ENCODE measurements at places on chromosomes 16 and 17.

- no peak for DNase-seq
Measured at GRCh38 chr16:85579923-85580580, 33.1 kb upstream of the GSE1 start.

DNA sequence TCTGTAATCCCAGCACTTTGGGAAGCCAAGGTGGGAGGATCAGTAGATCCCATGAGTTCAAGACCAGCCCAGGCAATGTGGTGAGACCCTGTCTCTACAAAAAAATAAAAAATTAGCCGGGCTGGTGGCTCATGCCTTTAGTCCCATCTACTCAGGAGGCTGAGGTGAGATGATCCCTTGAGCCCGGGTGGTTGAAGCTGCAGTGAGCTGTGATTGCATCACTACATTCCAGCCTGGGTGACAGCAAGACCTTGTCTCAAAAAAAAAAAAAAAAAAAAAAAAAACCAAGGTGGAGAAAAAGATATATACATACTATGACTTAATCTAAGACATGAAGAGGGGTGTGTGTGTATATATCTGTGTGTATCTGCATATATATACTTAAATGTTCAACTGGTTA lies 26.7 kb downstream of the BBS2 start:
- DNase-seq = no peak

- DNase-seq = no peak
Measured at GRCh38 chr17:48293319-48294019, 136.5 kb downstream of the SKAP1 start.

DNA sequence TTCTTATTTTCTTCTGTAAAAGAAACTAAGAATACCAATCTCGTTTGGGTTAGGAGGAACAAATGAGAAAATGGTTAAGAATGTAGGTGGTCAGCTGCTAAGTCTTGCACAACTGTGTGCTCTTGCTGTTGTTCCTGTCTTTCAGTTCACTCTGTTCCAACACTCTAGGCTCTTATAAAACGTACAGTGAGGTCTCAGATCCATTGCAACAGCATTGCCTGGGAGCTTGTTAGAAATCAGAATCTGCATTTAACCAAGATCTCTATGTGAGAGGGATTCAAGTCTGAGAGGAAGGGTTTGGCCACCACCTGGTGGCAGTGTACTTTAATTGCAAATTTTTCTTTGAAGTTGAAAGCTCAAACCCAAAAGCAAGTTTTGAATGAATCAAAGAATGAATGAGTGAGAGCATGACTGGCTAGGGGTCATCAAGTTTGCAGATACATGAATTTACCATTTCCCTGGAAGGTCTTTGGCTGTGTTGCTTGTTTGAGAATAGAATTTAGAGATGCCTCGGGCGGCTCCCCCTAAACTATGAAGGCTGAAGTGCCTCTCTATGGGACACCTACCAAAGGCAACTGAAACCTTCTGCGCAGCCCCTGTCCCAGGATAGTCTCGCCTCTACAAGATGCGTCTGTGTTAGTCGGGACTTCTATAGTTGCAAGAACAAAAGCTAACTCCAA lies 2.5 kb downstream of the ALOX15B start:
- peak; percentile 21 for DNase-seq

GRCh38 chr16:30649725-30650368 lies 913 bp upstream of the PRR14 start:
- DNase-seq = no peak

DNA sequence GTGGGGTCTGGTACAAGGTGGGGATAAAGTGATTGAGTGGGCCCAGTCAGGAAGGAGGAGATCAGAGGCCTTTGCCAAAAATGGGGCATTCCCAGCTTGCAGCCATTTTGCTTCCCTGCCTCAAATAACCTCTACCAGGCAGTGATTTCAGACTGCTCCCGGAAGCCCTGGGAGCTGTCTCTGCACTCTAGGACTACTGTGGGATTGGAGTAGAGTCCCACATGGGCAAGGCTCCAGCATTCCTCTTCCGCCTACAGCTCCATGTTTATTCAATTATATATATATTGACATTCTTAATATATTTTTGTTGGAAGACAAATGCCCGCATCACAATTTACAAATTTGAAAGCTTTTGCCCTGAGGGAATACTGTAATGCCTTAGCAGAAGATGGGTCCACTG lies 13.5 kb downstream of the SUPT6H start:
- no peak for DNase-seq

DNA sequence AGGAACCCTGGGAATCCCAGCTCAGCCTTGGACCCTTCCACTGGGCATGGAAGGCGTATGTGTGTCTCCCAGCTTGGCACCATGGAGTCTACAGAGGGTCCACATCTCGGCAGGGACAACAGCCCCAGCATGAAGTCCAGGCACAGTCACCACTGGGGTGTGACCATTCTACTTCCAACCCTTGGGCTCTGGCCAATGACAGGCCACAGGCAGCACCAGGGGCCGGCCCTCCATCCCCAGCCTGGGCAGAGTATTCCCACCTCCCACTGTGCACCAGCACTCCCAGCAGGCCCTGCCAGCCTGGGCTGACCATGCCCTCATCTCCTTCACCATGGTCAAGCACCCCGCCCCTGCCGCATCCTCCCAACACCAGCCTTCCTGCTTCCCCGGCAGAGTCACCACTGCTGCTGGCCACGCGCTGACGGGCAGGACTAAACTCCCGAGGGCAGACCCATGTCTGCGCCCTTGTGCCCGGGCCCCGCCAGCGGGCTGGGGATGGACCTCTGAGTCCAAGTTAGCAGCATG lies 9.5 kb upstream of the PPP1R27 start:
- DNase-seq = no peak

- no peak for DNase-seq
Measured at GRCh38 chr16:27168790-27169189, 34.5 kb upstream of the KDM8 start.

- no peak for DNase-seq
Measured at GRCh38 chr17:39604911-39605491, 2.7 kb downstream of the NEUROD2 start.

- no peak for DNase-seq
Measured at GRCh38 chr16:82580298-82580890, 46.4 kb upstream of the CDH13 start.

DNA sequence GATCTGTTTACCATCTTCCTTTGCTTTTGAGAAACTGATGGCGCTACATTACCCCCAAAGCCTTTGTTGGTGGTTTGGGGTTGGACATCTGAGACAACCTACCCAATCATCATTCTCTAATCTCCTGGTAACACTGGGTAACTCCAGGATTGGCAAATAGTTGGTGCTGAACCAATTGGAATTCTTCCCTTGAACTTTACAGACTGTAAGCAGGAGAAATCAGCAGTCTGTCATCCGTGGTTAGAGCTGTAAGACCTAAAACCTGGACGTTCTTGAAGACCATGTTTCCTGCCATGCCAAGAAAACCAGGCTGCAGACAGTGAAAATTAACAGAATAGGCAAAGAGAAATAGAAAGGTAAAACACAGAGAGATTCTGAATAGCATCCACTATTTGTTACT lies 398.8 kb upstream of the SALL1 start:
- no peak for DNase-seq

DNA sequence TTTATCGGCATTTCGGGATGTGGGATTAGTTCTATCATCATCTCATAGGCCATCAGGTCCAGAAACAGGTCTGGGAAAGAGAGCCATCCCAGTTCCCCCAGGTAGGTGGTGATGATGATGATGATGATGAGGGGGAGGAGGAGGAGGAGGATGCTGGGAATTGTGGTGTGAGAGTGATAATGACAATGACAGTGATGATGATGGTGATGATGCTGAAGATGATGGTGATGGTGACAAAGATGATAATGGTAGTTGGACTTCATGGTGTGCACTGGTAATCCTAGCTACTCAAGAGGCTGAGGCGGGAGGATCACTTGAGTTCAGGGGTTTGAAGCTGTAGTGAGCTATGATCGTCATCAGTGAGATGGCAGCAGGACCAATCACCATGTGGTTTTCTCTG lies 16.3 kb upstream of the GCSH start:
- DNase-seq = no peak

GRCh38 chr17:29905086-29905878 lies 24.7 kb downstream of the SSH2 start:
- DNase-seq = no peak

DNA sequence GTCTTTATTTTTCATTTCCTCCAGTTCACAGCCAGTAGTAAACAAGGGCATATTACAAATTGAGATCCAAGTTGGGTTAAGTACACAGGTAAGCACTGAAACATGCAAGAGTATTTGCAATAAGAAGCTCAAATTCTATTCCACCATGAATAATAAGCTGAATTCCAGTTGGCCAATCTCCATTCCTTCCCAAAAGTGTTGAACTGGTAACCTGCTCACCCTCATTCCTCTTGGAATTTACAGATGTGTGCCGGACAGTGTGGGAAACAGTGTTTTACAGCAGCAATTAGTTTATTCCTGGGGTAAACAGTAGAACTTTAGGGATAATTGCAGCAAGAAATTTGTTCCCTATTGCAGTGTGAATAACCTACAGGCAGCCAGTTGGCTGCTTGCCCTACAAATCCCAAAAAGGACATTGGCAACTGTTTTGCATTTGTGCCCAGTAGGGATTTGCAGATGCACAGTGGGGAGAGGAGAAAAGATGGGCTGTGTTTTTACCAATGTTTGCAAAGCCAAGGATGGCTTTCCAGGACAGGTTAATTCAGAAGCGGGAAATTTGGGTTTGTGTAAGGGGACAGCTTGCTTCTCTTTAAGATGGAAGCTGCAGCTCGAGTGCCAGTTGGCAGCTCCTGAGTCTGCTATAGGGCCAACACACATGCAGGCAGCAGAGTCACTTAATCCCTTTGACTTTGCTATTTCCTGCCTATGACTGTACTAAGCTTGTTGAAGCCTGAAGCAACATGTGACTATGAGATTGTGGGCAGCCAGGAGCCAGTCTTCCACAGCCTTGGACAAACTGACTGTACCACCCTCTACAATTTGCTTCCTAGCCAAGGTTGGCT lies 318.9 kb downstream of the MAP2K6 start:
- no peak for DNase-seq

DNA sequence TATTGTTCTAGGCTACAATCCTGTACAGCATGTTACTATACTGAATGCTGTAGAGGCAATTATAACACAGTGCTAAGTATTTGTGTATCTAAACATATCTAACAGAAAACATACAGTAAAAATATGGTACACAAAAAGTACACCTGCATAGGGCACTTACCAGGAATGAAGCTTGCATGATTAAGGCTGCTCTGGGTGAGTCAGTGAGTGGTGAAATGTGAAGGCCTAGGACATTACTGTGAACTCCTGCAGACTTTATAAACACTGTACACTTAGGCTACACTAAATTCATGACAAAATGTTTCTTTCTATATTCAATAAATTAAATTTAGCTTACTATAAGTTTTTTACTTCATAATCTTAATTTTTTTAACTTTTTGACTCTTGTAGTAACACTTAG lies 37.1 kb downstream of the AMFR start:
- no peak for DNase-seq

GRCh38 chr17:47305302-47305923 lies 18.3 kb upstream of the EFCAB13 start:
- no peak for DNase-seq

- peak; percentile 12 for DNase-seq
Measured at GRCh38 chr16:15950161-15950854, 892 bp downstream of the ABCC1 start.

- no peak for DNase-seq
Measured at GRCh38 chr17:69431835-69432234, 17.3 kb downstream of the MAP2K6 start.

GRCh38 chr17:71849783-71850768 lies 270.7 kb upstream of the SOX9 start:
- DNase-seq = no peak

DNA sequence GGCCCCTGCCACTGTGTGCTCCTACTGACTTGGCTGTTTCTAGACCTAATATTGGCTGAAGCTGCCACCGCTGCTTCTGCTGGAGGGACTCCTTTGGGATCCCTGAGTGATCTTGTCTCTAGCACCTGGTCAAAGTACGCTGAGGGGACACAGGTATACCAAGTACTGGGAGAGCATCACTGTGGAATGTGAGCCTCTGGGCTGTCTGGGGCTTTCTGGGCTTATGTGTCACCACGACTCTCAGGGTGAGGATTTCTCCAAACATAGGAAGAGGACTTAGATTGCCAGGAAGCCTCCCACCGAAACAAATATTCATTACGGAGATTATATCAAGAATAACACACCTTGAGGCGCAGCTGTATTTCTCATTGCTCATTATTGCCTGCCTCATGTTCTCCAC lies 435.8 kb downstream of the HS3ST3B1 start:
- no peak for DNase-seq

All from neural crest cell (in vitro differentiated cells).